Esophagus squamous epithelium (tissue), 5 donors: ENCODE measurements at places on chromosomes 2 and 18.

- no peak for DNase-seq
Measured at GRCh38 chr2:232870018-232870765, at the start of gene SNORC. Gene SNORC, plus strand, starts transcription at chr2:232870264. Its CDS starts 78 bp downstream, at chr2:232870342.

DNA sequence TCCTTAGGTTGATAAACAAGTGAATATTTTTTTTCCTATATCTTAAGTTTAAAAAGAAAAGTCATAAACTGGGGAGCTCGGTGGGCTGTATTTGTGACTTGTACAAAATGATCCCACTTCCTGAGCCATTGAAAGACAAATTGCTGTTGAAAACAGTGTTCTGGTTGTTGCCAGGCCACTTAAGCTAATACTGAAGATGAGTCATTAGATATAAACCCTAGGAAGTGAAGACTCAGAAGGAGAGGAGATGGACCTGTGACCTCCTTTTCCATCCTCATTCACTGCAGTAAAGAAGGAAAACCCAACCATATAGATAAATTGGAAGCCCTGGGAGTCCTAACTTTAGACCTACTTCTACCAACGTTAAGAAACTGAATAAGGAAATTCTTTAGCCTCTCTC is 46.2 kb upstream of the SERPINE2 start:
- DNase-seq: no peak

DNA sequence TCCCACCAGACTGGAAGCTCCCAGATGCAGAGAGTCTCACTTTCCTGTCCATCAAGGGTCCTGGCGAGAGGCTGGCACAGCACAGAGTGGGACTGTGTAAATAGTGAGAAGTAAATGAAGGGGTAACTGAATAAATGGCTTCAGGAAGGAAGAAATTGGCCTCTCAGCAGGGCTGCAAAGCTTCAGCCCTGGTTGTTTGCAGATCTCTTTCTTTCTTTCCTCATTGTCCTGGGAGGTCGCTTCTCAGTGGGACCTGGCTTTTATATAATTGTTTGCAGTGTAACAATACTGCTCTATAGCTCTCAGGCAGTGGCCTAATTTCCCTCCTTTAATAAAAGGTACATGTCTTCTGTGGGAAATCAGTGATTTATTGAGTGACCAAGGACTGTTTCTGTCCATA is 74.9 kb upstream of the GPR45 start:
- DNase-seq: no peak

DNA sequence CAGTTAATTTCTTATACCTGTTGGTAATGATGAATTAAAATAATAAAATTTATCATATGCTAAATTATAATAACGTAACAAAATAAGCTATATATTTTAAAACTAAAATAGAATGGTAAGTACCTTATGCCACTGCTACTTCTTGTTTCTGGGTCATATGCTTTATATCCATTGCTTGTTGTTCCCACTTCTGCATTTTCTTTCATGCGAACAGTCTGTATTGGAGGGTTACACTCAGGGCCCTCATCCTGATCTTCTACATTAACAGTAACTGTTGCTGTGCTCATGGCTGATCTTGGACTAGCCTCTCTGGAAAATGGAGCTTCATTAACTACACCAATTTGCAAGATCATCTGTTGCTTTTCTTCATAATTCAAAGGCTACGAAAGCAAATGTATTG is 22.2 kb downstream of the DSC2 start:
- DNase-seq: no peak

- no peak for DNase-seq
Measured at GRCh38 chr2:181446985-181447384, 10.2 kb upstream of the ITGA4 start.

GRCh38 chr2:121030523-121030922 is 254.5 kb downstream of the TFCP2L1 start:
- DNase-seq: no peak

DNA sequence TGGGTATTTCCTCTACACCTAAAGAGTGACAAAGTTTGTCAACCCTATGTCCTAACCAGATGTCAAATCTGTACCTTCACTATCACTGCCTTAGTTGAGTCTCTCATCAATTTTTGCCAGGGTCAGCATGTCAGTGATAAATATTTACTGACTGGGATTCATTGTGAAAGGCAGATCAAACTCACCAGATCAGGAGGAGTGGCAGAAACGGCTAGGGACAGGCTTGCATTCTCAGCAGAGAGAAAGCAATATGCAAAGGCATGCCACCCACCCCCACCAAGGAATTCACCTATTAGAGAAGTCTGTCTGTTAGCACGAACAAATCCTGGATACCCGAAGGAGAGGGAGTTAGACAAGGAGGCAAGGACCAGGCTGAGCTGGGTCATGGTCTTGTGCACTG is 62.6 kb downstream of the PTPN2 start:
- DNase-seq: no peak

- DNase-seq: no peak
Measured at GRCh38 chr2:168378960-168379669, 77.0 kb upstream of the CERS6 start.

DNA sequence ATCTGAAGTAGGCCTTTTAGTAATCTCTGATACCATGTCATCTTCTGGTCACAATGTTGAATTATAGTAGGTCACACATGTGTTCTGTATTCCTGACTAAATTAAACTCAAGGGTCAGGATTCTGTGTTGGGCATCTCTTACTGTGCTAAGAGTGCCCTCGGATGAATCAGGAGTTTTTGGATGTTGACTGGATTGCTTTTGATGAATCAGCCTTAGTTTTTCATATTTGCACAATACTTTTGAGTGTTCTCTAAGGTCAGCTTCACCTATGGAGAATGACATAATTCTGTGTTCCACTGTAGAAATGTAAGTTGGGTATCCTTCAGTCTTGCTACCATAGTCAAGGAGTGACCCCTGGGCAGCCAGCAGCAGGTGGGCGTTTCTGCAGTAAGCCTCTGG is 190.1 kb downstream of the PTPRM start:
- DNase-seq: no peak

DNA sequence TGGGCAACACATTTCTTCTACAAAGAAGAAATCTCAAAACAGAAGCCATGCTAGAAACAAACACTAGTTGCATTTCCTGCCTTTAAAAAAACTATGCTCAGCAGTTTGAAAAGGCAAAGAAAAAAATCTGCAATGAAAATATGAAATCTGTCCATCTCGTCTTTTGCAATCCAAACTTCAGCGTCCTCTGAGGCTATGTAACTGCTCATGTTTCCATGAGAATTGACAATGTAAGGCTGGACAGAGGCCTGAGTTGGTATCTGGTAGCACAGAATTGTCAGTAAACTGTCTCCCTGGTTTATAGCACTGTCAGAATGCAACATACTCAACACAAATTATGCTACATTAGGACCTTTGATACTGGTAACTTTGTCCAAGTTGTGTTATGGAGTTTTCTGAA is 429.9 kb downstream of the ARHGAP15 start:
- no peak for DNase-seq

GRCh38 chr2:99348173-99348572 is 11.0 kb downstream of the EIF5B start:
- no peak for DNase-seq

DNA sequence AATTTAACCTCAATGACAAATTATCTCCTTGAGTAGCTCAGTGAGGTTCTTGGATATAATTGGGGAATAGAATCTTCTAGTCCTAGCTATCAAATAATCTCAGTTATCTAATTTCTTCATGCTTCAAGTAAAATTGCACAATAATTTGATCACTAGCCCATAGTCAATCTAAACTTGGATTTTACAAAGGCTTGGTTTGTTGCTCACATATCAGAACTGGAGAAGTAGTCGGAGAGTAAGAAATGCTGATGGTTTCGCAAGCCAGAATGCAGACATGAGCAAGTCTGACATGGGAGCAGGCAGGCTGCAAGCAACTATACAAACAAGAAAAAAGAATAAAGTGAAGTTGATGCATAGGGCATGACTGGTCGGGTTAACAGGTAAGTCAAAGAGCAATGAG is 11.7 kb upstream of the PDE11A start:
- no peak for DNase-seq
